Stimulated activated naive B cell treated with anti-CD40 and anti-IgM and Interleukin-4, amounts not matched to agents 10 μg/mL and 1 μg/mL and 100 μg/mL, for 72 hours (primary cell): ENCODE measurements at places on chromosomes 7 and 10.

- DNase-seq, result no peak
Observed at GRCh38 chr7:18045171-18045570, 17.5 kb upstream of the PRPS1L1 start.

GRCh38 chr7:94095316-94096009 is 91.3 kb upstream of the BET1 start:
- DNase-seq, result no peak

DNA sequence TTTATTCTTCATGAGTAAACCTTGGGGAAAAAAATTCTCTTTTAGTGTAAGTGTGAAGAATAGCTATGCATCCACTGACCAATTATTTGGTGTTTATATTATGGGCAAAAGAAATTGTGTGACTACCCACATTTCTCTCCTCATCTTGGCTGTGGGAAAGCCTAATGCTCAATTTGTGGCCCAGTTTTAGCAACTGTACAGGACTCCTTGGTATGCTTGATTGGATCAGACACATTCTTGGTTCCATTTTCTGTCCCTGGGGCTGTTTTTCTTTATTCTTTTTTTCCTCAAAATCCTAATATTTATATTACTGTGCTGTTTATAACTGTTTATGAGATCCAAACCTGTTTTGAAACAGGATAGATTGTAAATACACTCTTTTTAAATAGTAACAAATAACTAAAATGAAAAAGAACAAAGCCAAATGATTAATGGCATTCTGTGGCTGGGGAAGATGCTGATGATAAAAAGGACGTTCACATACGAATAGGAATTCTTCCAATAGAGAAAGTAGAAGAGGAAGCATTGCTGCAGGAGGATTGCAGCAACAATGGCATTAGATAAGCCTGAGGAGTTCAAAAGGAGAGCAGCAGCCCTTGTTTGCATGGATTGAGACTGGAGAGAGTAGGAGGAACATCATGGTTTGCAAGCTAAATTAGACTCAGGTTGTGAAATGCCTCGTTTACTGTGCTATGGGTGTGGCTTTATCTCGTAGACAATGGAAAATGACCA is 580.5 kb downstream of the INHBA start:
- DNase-seq, result no peak

GRCh38 chr7:13724977-13725566 is 264.4 kb downstream of the ETV1 start:
- DNase-seq, result no peak

GRCh38 chr10:90847436-90847835 is 10.4 kb downstream of the HTR7 start:
- DNase-seq, result no peak

- no peak for DNase-seq
Observed at GRCh38 chr7:40921589-40922315, 781.1 kb downstream of the INHBA start.

DNA sequence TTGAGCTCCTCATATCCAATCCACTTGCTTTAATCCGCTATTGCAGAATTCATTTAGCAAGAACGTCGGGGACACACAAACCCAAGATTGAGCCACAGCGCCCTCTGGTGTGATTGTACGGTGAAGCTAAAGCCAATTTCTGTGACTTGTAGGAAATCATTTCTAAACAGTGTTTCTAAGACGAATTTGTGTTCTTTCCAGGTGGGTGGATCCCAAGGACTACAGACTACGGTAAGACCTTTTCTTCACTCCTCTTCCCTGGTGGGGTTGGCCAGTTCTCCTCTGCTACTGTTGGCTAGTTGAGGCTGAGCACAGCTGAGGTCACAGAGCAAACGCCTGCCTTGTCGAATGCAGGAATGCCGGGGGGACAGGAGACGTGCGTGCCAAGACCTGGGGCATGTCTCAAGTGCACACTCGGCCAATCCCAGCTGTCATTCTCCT is 5.2 kb downstream of the DMBT1 start:
- peak; percentile 17 for DNase-seq

- DNase-seq, result no peak
Observed at GRCh38 chr10:49151025-49151445, 17.2 kb upstream of the FAM170B start.

DNA sequence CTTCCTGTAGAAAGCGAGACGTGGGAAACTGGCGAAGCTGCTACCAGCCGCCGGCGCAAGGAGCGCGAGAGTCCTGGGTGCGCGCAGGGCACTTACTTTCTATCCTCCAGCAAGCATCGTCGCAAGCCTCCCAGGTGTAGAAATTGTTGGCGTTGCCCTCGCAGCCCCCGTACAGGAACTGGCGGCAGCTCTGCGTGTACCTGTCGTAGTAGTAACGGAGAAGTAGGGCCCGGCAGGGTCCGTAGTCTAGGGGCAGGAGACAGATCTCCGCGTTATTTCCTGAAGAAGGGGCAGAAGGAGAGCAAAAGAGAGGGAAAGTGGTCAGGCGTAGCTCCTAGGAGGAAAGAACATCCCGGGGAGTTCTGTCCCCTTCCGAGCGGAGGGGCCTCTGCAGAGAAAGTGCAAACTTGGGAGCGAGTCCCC is 501 bp downstream of the TFPI2 start:
- DNase-seq, result peak; percentile 2

GRCh38 chr7:134375206-134375605 is 58.5 kb upstream of the SLC35B4 start:
- DNase-seq, result no peak

- DNase-seq, result no peak
Observed at GRCh38 chr10:57222129-57222528, 861.1 kb upstream of the ZWINT start.

- no peak for DNase-seq
Observed at GRCh38 chr7:84251277-84251781, 56.7 kb upstream of the SEMA3A start.

GRCh38 chr7:155291045-155291530 is 6.6 kb upstream of the INSIG1 start:
- no peak for DNase-seq

GRCh38 chr7:49500741-49501140 is 272.7 kb upstream of the VWC2 start:
- no peak for DNase-seq

DNA sequence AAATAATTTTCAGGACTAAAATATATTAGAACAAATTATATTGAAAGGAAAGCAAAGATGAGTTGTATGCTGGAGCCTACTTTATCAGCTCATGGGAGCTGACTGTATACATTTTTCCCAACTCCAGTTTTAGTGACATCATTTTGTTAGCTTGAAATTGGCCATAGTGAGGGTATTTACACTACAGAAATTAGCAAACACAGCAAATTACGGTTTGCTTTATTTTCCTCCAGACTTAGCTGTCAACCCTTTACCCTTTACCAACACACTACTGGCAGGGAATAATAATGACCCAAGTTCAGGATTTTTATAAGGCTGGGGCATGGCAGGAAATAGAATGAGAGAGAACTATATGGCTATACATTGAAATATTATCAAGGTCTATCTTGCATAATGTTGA is 120.3 kb upstream of the PRSS1 start:
- DNase-seq, result no peak

DNA sequence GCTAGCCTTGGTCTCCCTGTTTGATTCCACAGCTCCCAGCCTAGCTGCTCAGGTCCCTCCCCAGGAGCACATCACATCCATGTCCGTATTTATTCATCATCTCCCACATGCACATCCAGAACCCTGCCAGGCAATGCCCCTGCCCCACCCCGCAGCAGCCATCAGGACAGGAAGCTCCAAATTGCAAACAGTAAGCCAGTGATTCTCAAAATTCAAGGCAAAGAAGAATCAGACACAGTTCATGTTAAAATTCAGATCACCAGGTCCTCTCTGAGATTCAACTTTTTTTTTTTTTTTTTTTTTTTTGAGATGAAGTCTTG is 17.7 kb downstream of the LRRC20 start:
- no peak for DNase-seq

GRCh38 chr7:2736411-2736914 is 48.5 kb downstream of the AMZ1 start:
- no peak for DNase-seq

DNA sequence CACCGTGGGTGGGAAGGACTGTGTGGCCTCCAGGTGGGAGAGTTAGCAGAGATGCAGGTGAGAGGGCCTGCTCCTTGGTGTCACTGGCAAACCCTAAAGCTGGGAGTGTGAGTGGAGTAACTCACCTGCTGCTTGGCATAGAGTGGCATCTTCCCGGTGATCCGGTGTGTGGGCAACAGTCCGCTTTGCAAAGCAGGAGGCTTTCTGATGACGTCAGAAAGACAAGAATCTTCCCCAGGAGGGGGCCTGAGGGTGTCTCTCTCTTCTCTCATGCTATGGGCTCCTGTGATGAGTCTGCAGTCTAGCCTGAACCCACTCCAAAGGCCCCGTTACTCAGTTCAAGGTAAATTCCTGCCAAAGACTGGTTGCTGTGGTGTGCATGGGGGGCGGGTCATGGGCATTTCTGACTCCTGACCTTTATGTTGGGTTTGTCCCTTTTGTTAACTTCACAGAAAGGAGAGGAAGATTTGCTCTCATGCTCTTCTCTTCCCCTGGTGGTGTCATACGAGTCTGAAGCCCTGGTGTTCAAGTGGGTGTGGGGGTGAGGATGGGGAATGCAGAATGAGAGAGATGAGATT is 187.9 kb downstream of the GATA3 start:
- DNase-seq, result peak; percentile 13

GRCh38 chr7:157702311-157703023 is 365.7 kb downstream of the DNAJB6 start:
- no peak for DNase-seq

GRCh38 chr7:73452999-73453635 is 19.5 kb downstream of the FZD9 start:
- no peak for DNase-seq

GRCh38 chr10:22003964-22004281 is 393 bp upstream of the DNAJC1 start:
- DNase-seq, result no peak

DNA sequence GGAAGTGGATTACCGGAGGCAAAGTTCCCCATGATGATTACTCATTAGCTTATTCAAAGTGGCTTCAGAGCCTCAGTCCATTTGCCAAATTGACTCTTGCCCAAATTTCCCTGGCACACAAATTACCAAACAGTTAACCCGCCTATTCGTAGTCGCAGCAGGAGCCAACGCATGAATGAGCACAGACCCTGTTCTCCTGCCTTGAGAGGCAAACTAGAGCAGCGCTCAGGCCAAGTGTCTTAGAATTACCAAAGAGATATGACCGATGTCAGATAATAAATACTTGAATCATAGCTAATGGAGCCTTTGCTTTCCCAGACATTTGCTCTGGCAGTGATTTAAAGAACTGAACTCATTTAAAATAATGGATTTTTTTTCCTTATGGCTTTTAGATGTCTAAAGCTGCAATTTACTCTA is 64.9 kb downstream of the CTTNBP2 start:
- DNase-seq, result no peak

GRCh38 chr10:93657757-93658156 is 44.6 kb downstream of the FRA10AC1 start:
- no peak for DNase-seq

- DNase-seq, result peak; percentile 53
Observed at GRCh38 chr7:73715648-73716317, 3.7 kb downstream of the STX1A start.

GRCh38 chr7:128168667-128169210 is 72.3 kb upstream of the LEP start:
- DNase-seq, result no peak

DNA sequence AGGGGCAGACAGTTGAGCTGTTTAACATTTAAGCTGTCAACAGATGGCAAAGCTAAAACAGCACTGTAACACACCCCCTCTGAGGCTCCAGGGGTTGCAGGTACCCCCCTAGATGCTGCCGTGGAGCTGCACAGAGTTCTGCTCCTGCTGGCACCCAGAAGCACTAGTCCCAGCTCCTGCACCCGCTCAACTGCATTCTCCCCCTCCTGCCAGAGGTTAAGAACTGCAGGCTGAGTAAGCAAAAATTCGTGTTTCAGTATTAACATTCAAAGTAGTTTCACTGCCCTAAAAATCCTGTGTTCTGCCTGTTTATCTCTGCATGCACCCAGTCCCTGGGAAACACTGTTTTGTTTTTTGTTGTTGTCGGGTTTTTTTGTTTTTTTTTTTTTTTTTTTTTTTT is 790.8 kb upstream of the KCND2 start:
- no peak for DNase-seq

DNA sequence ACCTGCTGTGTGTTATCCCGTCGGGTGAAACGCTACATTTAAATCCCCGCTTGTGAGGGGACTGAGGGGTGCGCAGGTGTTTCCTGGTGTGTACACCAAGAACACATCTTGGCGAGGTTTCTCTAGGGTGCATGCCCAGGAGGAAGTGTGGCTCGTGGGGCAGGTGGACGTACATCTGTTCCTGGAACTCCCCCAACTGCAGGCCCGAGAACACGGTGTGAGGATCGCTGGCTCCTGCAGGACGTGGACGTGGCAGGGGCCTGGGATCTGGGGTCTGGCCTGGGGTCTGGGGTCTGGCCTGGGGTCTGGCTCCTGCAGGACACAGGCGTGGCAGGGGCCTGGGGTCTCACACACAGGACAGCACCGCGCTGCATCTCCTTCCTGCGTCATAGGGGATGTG is 10.1 kb downstream of the KNDC1 start:
- no peak for DNase-seq

DNA sequence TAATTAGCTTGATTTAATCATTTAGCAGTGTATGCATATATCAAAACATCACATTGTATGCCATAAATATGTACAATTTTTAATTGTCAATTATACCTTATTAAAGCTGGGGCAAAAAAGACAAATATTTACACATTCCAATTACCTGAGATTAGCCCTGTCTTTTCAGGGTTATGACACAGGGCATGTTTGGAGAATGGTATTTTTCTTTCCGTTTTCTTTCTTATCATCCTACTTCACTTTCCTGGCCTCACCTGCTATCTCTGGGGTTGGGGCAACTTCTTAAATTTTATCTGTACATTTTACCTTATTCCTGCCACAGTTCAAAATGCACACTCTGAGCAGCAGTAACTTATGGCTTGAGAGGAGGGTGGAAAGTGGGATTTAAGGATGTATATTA is 285.9 kb downstream of the DOCK4 start:
- DNase-seq, result no peak

DNA sequence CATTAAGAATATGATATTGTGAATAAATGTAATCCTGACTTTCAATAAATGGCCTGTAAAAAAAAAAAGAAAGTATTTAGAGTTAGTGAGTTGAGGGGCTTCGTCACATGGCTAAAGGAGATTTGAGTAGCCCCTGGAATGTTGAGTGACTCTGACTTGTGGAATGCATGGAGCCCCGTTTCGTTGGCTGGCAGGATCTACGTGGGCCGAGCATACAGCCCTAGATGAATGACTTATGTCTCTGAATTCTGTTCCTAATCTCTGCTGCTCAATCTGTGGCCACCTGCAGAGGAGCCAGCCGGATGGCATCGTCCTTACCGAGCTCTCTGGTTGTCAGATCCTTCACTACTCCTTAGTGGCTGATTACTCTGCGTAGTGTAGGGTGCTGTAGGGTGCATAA is 155.7 kb downstream of the MGMT start:
- DNase-seq, result no peak

DNA sequence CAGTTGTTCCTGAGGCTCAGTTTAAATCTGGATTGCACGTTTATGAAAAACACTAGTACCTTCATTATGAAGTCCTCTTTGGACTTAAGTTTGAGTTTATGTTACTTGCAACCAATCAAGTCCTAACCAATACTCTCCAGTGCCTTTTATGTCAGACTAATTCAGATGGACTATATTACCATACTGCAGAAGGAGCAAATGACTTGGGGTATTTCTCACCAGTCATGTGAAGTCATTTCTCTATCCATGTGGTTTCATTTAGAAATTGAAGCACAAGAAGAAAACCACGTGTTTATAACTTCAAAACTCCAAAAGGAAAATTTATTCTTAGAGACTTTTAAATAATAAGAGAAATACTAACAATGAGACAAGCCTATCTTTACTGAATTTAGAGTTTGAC is 201.6 kb downstream of the MBL2 start:
- DNase-seq, result no peak
